ENCODE measurements at places on chromosomes 2 and 18. TPM values are rescaled to one million over a fixed set of nuclear protein-coding genes. Genes with fewer than 3 reads are reported as not detected.

- H3K27me3 ChIP-seq = no peaks in the 10 kb centered on the region
- H3K36me3 ChIP-seq = no peaks in the 10 kb centered on the region
- no peak overlapping the region for H3K4me3 ChIP-seq
- DNase-seq = no peak
- no peak overlapping the region for H3K27ac ChIP-seq
Measured at GRCh38 chr18:69216321-69216720, 184.4 kb upstream of the DOK6 start.

GRCh38 chr18:2515908-2516625 lies 55.2 kb downstream of the METTL4 start:
- H3K4me1 ChIP-seq = peaks cover 3% of the 10 kb centered on the region
- no peak overlapping the region for H3K4me3 ChIP-seq
- H3K36me3 ChIP-seq = no peaks in the 10 kb centered on the region
- H3K27me3 ChIP-seq = no peaks in the 10 kb centered on the region

DNA sequence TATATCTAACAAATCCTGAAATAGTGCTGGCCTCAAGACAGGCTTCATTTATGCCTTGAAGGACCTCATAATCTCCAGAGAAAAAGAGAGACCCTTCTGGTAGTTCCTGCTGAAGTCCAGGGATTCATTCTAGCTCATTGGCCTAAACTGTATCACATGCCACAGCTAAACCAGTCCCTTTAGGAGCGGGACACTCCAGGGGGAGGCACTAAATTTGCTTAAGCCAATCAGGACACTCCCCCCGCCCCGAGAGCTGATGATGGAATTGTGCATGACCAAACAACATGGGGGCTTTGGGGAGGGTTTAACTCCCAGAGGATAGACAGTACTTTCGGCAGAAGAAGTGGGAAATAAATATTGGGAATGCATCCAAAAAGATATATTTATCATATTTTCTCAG lies 36.4 kb upstream of the CXCR4 start:
- H3K4me3 ChIP-seq = no peak overlapping the region
- H3K27me3 ChIP-seq = no peaks in the 10 kb centered on the region
- no peak for DNase-seq
- H3K36me3 ChIP-seq = no peaks in the 10 kb centered on the region
- H3K4me1 ChIP-seq = no peaks in the 10 kb centered on the region
- H3K27ac ChIP-seq = no peak overlapping the region

DNA sequence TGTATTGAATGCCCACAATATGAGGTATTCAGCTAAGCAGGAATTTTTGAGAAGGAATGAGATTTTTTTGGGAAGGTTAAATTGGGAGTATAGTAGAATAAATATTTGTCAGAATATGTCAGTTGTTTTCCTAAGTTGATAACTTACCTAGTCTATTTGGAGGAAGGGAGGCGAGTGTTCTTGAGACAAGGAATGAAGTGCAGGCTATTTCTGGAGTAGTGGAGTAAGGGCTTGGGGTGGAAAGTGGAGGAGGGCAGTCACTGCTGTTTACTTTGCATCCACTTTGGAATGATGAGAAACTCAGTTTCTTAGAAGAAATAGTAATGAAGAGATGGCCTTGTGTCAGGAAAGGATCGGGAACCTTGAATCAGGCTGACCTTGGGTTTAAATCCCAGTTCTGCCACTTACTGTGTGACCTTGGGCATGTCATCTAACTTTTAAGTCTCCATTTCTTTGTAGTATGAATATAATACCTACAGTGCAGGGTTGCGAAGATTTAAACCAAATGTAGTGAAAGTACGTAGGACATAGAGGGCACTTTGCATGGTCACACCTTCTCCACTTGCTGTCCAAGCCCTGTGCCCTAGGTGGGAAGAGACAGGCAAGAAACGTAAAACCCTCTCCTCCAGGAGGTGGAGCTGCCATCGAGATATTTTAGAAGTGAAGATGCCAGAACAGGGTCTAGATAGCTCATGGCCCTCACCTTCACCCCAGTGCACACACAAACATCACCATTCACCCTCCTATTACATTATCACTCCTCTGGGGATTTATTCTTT lies 25.2 kb upstream of the CYP27A1 start:
- DNase-seq = no peak
- no peaks in the 10 kb centered on the region for H3K27me3 ChIP-seq
- H3K4me1 ChIP-seq = no peaks in the 10 kb centered on the region
- H3K4me3 ChIP-seq = no peak overlapping the region
- H3K27ac ChIP-seq = no peak overlapping the region

GRCh38 chr2:230981704-230982103 lies 14.2 kb upstream of the SPATA3 start:
- H3K36me3 ChIP-seq = no peaks in the 10 kb centered on the region
- peaks cover 2% of the 10 kb centered on the region for H3K4me1 ChIP-seq
- DNase-seq = no peak
- H3K27ac ChIP-seq = no peak overlapping the region
- H3K27me3 ChIP-seq = 0 out of 2 replicates have a peak, but pooled peaks cover 4% of the 10 kb centered on the region

DNA sequence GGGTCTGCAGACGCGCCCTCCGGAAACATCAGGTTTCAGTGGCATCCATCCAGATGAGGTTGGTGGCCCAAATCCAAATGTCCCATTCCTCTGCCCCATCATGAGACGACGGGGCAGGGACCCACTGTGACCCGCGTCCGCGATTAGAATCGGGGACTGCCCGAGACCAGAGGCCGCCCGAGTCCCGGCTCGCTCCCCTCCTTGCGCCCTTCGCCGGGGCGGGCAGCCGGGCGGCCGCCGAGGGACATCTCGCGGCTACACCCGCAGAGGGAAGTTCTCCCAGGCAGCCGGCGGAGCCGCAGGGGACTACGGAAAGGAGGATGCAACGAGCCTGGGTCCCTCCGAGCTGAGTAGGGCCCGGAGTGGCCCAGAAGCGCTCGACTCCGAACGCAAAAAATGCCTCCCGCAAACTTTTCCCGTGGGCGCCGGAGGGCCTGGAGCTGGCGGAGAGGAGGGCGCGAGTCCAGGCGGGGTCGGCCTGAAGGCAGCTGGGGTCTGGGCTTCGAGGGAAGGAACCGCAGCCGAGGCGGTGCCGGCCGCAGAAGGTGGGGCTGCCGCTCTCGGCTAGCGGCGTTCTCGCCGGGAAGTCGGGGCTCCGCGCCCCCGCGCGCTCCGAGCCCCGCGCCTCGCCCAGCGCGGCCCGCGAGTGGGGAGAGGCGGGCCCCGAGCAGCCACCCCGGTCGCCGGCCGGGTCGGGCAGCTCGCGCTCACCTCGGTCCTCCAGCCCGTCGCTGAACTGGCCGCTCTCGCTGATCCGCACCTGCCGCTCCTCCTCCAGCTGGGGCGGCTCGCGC lies 580 bp downstream of the TMEM163 start:
- H3K27ac ChIP-seq = no peak overlapping the region
- DNase-seq = peak; percentile 79
- H3K4me3 ChIP-seq = peak overlapping the region; percentile 43
- H3K36me3 ChIP-seq = no peaks in the 10 kb centered on the region

DNA sequence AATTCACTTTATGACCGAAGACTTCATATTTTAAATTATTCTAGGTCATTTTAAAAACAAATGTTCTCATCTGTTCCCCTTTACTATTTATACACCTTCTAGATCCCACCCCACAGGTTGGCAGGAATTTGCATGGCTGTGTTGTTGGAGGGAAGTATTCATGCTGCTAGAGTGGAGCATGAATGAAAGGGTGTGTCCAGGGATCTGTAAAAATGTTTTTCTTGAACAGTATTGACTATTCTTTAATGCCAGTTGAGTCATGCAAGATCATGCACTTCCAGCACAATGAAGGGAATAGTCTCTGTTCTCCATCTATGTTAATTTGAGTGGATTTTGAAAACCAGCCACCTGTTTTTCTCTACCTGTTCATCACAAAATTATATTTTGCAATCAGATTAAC lies 52.0 kb upstream of the COL3A1 start:
- H3K4me3 ChIP-seq = no peak overlapping the region
- no peaks in the 10 kb centered on the region for H3K27me3 ChIP-seq
- no peaks in the 10 kb centered on the region for H3K36me3 ChIP-seq
- H3K27ac ChIP-seq = no peak overlapping the region

DNA sequence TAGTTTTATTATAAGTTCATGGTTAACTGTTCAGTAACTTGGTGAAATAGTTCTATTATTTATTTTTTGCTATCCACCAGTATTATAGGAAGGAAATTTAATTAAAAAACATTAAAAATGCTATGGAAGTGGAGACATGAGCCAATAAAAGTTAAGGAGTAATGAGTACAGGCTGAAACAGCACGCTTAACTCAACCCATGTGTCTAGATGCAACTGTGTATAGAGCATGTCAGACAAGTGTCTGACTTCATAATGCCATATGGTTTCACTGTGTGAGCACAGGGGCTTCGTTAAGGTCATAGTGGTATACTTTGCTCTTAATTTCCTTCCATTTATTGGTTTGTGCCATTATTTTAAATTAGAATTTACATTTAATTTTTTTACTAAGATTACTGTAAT lies 566.8 kb upstream of the NRP2 start:
- H3K4me3 ChIP-seq = no peak overlapping the region
- no peaks in the 10 kb centered on the region for H3K4me1 ChIP-seq
- peak; percentile 37 for DNase-seq
- H3K27ac ChIP-seq = no peak overlapping the region
- no peaks in the 10 kb centered on the region for H3K27me3 ChIP-seq

- H3K27me3 ChIP-seq = no peaks in the 10 kb centered on the region
- H3K27ac ChIP-seq = no peak overlapping the region
- DNase-seq = no peak
- H3K4me3 ChIP-seq = no peak overlapping the region
- no peaks in the 10 kb centered on the region for H3K36me3 ChIP-seq
- peaks cover 3% of the 10 kb centered on the region for H3K4me1 ChIP-seq
Measured at GRCh38 chr2:180743401-180743800, 237.0 kb upstream of the UBE2E3 start.

GRCh38 chr18:55275039-55275901 lies 312.7 kb downstream of the TCF4 start:
- H3K27me3 ChIP-seq = no peaks in the 10 kb centered on the region
- H3K27ac ChIP-seq = peak overlapping the region; percentile 56
- H3K4me3 ChIP-seq = no peak overlapping the region
- peaks cover 71% of the 10 kb centered on the region for H3K36me3 ChIP-seq
- H3K4me1 ChIP-seq = peaks cover 11% of the 10 kb centered on the region

- H3K27ac ChIP-seq = no peak overlapping the region
- no peak for DNase-seq
- H3K4me3 ChIP-seq = no peak overlapping the region
Measured at GRCh38 chr2:202703091-202703490, 68.3 kb downstream of the FAM117B start.

DNA sequence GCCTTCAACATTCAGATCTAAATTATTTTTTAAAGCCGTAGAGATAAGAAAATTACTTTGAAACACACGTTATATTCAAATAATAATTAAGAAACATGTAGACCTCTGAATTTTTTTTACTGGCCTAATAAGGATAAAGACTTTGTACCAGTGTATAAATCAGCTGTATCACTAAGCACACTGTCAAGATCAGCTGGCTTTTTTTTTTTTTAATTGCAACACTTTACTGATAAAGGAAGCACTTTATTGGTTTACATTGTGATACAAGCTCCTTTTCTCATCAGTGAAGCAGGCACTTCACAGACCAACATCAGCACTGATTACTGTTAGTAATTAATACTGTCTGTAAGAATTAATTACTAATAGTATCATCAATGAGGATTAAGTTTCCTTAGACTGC lies 88.5 kb downstream of the RBBP8 start:
- H3K36me3 ChIP-seq = peaks cover 15% of the 10 kb centered on the region
- H3K27ac ChIP-seq = no peak overlapping the region
- no peaks in the 10 kb centered on the region for H3K4me1 ChIP-seq
- no peak overlapping the region for H3K4me3 ChIP-seq
- no peaks in the 10 kb centered on the region for H3K27me3 ChIP-seq
- no peak for DNase-seq

GRCh38 chr18:47992976-47993375 lies 62.5 kb upstream of the SMAD2 start:
- H3K27me3 ChIP-seq = no peaks in the 10 kb centered on the region
- H3K4me3 ChIP-seq = no peak overlapping the region
- no peak overlapping the region for H3K27ac ChIP-seq
- DNase-seq = no peak
- peaks cover 9% of the 10 kb centered on the region for H3K4me1 ChIP-seq

DNA sequence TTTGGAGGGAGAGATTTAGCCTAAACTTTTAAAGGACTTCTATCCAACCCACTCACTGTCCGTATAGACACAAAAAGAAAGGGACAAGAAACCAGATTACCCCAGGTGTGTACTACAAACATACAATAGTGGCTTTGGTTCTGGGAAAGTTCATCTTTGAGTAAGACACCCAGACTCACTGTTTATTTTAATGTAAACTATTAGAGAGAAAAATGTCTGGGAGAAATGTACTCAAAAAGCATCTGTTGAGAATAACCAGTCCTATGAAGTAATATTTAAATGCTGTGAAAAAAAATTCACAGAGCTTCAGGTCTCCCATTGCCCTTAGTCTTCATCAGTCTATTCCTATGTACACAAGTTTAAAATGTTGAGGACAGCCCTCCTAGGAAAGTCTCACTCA lies 107.5 kb downstream of the SLC8A1 start:
- no peaks in the 10 kb centered on the region for H3K36me3 ChIP-seq
- H3K4me3 ChIP-seq = no peak overlapping the region
- H3K27me3 ChIP-seq = no peaks in the 10 kb centered on the region
- no peaks in the 10 kb centered on the region for H3K4me1 ChIP-seq
- DNase-seq = no peak
- H3K27ac ChIP-seq = peak overlapping the region; percentile 48

GRCh38 chr2:166240387-166241313 lies 112.8 kb upstream of the SCN1A start:
- H3K4me3 ChIP-seq = no peak overlapping the region
- no peaks in the 10 kb centered on the region for H3K27me3 ChIP-seq
- peaks cover 4% of the 10 kb centered on the region for H3K36me3 ChIP-seq

GRCh38 chr2:100793982-100794381 lies 26.0 kb upstream of the NPAS2 start:
- H3K27ac ChIP-seq = no peak overlapping the region
- DNase-seq = no peak
- H3K27me3 ChIP-seq = no peaks in the 10 kb centered on the region
- H3K4me3 ChIP-seq = no peak overlapping the region
- no peaks in the 10 kb centered on the region for H3K4me1 ChIP-seq

GRCh38 chr2:609449-609848 lies 67.8 kb downstream of the TMEM18 start:
- H3K27me3 ChIP-seq = no peaks in the 10 kb centered on the region
- no peak overlapping the region for H3K27ac ChIP-seq
- peaks cover 48% of the 10 kb centered on the region for H3K4me1 ChIP-seq

The BUB1 gene
- polyA plus RNA-seq = 10.9 TPM

The COX7A2L gene
- 82.3 TPM for polyA plus RNA-seq

The DSEL gene
- polyA plus RNA-seq = 4.6 TPM

The OBSL1 gene
- 93.0 TPM for polyA plus RNA-seq

The UPP2 gene
- polyA plus RNA-seq = not detected

The PTCD3 gene
- polyA plus RNA-seq = 44.5 TPM

The PRSS56 gene
- polyA plus RNA-seq = not detected

Data from SK-N-SH (cell line).